ENCODE measurements at places on chromosomes 7 and 10. TPM values are rescaled to one million over a fixed set of nuclear protein-coding genes. Genes with fewer than 3 reads are reported as not detected.

GRCh38 chr7:17530741-17531421 is 232.4 kb downstream of the AHR start:
- DNase-seq, result no peak

DNA sequence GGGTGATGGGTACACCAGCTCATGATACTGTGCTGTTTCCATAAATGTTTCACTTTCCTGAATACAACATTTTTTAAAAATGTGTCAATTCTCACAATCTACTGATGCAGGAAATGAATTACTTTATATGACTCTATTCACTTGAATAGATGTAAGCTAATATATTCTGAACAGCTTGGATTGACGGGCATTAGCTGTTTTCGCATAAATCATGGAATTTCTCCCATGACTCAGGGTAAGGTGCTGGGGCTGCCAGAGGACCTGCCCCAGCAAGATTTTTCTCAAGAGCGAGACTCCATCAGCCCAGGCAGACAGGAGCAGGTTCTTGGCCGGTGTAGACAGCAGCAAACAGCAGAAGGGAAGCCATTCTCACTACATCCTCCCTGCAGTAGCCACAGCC is 107.1 kb downstream of the PFKFB3 start:
- no peak for DNase-seq

- DNase-seq, result no peak
Observed at GRCh38 chr7:437329-438251, 82.1 kb downstream of the PDGFA start.

GRCh38 chr10:103540722-103541121 is 47.2 kb downstream of the NEURL1 start:
- no peak for DNase-seq

DNA sequence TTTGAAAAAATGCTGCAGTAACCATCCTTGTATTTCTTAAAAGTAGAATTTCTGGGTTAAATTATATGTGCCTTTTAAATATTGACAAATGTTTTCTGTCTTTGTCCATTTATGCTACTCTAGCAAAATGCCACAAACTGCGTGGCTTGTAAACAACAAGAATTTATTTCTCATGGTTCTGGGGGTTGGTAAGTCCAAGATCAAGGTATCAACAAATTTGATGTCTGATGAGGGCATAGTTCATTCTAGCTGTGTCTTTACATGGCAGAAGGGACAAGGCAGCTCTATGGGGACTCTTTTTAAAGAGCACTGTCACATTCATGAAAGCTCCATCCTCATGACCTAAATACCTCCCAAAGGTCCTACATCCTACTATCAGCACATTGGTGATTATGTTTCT is 27.7 kb downstream of the ZNF277 start:
- no peak for DNase-seq

- DNase-seq, result peak; percentile 52
Observed at GRCh38 chr7:95804052-95804451, 31.7 kb downstream of the DYNC1I1 start.

- DNase-seq, result no peak
Observed at GRCh38 chr10:112360308-112361270, 13.3 kb upstream of the ACSL5 start.

DNA sequence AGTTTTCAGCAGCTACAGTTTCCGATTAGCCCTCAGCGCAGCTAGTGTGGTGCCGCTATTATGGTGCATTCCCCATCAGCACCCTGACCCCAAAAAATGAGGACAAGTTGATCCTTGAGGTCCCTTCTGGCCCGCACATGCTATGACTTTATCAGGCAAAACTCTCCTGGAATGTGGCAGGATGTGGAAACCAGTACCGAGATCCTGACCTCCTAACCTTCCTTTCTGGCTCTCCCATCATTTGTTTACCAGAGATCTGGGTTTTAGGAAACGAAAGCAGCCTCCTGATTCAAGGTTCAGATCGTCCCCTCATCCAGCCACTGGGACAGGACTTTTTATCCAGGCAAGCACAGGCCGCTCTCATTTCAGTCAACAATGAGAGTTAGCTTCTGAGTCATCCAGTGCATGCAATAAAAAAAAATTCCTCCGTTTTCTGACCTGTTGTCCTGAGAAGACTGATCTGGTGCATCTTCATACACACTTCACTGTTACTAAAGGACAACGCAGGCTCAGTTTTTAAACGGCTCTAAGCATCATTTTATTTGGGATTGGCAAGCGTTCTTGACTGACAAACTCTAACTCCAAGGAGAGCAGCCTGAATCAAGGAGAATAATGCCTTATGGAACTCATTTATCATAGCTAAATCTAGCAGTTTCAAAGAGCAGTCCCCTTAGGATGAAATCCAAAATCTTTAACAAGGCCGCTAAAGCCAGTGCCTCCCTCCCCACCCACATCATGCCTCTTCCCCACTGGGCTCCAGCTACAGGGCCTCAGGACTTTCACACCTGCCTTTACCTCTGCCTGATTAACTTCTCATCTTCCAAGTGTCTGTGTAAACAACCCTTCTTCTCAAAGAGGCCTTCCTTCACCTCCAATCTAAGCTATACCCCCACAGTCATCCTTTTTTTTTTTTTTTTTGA is 17.1 kb downstream of the PDLIM1 start:
- no peak for DNase-seq

DNA sequence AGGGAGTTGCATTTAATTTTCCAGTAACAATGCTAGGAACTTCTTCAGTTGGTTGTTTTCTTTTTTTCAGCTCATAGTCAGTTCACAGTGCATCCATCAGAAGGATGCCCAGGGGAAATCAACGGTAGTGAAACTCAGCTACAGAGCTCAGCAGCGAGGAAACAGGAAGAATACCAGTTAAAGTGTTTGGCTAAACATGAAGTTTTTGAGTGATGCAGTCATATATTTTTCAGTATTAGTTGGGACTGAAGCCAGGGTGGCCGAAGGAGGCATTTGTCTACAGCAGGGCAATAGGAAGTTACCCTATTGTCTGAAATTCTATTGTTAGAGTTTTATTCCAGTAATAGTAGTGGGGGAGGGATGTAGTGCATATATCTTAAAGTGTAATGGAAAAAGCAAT is 45.3 kb upstream of the MALRD1 start:
- DNase-seq, result no peak

INMT gene
- total RNA-seq, result 5.6 TPM

ZNF25 gene
- total RNA-seq, result 29.0 TPM

ASB10 gene
- total RNA-seq, result not detected

NODAL gene
- 2.2 TPM for total RNA-seq

INSYN2A gene
- total RNA-seq, result 3.9 TPM

FAM25G gene
- not detected for total RNA-seq

WEE2 gene
- total RNA-seq, result 0.30 TPM

MYOZ1 gene
- 4.2 TPM for total RNA-seq

FBXL13 gene
- 7.2 TPM for total RNA-seq

CHST3 gene
- 28.4 TPM for total RNA-seq

MBL2 gene
- not detected for total RNA-seq

SFMBT2 gene
- total RNA-seq, result 23.8 TPM

BCAP29 gene
- total RNA-seq, result 85.4 TPM

CPA2 gene
- total RNA-seq, result 0.39 TPM
